Activated naive CD4-positive, alpha-beta T cell (primary cell): ENCODE measurements at places on chromosomes 7 and 10.

- no peak for DNase-seq
Measured at GRCh38 chr10:19491166-19491565, 325.1 kb upstream of the PLXDC2 start.

GRCh38 chr7:130272381-130273080, 5.9 kb downstream of the CPA2 start:
- no peak for DNase-seq

DNA sequence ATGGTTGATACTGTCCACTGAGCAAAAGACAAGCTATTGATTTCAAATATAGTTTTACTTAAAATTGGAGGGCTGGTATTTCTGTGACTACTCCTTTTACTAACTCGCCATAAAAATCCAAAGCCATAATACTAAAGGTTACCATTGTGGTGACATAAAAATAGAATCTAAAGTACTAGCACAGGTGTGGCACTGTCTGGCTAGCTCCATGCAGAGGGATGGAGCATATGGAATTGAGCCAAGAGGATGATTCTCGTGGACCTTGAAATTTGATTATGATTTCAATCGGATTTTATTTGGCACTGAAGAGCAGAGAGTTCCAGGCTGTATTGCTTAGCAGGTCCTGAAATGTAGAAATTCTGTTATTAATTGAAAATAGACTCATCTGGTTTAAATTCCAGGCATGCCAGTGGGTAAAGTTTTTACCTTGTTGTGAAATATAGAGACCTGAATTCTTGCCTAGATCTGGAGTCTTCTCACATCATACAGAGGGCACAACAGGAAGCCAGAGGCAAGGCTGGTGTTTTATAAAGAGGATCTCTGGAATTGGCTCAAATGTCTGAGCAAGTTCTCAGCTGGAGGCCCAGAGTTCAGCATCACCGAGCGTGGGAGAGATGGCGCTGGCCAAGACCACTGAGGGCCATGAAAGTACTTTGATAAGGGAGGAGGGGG, 29.9 kb upstream of the DLD start:
- no peak for DNase-seq

GRCh38 chr7:38502289-38502688, 128.9 kb downstream of the AMPH start:
- no peak for DNase-seq

- no peak for DNase-seq
Measured at GRCh38 chr10:122974023-122974422, 6.2 kb upstream of the PSTK start.

DNA sequence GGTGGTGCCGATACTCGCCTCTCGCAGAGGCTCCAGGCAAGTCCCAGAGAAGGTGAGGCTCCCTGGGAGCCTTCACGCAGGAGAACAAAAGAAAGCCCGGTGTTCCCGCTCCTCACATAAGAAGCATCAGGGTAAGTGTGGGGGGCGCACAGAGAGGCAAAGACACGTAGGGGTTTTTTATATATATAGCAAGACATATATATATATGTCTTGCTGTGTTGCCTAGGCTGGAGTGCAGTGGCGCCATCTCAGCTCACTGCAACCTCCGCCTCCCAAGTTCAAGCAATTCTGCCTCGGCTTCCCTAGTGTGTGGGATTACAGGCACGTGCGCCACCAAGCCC, 61.3 kb downstream of the PDIA4 start:
- DNase-seq, result no peak

- no peak for DNase-seq
Measured at GRCh38 chr7:95002775-95003174, 95.4 kb downstream of the PPP1R9A start.
